DMS79 treated with DMSO at 0.1 percent for 48 hours (cell line): ENCODE measurements at places on chromosomes 12 and 14.

DNA sequence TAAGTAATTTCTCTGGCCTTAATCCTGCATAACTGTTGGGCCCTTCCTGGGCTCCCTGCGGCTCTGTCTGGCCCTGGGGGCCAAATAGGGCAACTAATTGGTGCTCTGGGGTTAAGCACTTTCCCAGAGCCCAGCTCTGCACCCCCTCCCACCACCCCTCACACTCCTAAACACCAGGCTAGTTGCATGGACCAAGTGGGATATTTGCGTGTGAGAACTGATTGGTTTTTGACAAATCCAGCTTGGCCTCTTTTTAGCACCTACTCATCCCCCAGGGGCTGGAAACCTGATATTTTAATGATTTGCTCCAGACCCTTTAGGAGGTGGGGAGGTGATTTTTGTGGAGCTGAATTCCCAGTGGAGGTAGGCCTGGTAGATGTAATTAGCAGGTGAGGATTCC lies 91.9 kb downstream of the DICER1 start:
- DNase-seq = no peak

DNA sequence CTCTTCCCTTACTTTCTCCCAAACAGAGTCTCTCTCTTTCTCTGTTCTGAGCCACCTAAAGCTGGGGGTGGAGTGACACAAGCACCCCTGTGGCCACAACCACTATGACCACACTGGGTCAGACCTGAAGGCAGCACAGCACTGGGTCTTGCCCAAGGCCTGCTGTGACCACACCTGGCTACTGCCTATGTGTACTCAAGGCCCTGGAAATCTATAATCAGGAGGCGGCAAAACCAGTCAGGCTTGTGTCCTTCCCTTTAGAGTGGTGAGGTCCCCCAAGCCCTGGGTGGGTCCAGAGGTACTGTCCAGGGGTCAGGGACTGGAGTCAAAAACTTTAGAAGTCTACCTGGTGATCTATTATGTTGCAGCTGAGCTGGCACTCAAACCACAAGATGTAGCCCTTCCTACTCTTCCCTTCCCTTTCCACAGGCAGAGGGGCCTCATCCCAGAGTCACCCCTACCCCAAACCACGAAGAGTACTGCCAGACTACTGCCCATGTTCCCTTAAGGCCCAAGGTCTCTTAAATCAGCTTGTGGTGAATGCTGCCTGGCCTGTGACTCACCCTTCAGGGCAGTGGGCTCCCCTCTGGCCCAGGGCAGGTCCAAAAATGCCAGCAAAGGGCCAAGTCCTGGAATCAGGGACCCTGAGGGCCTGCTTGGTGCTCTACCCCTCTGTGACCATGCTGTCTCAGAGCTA lies 179.8 kb upstream of the DYRK2 start:
- no peak for DNase-seq

GRCh38 chr14:83425138-83425537 lies 1891.5 kb upstream of the SEL1L start:
- DNase-seq = no peak

DNA sequence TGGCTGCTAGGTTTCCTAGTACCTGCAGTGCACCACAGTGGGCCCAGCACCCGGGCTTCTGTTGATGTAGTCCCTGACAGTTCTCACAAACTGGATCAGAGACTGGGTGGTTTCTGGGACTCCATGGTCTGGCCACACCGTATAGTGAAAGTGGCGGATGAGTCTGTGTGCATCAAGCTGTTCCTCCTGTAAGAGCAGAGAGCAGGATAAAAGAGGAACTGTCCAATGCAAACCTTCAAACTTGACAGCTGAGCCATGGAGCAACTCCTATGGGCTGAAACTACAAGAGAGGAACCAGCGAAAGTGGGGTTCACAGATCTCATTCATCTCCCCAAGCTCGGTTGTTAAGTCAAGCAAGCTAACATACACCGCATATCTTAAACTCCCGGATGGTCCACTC lies 102.8 kb downstream of the PTPRB start:
- no peak for DNase-seq

DNA sequence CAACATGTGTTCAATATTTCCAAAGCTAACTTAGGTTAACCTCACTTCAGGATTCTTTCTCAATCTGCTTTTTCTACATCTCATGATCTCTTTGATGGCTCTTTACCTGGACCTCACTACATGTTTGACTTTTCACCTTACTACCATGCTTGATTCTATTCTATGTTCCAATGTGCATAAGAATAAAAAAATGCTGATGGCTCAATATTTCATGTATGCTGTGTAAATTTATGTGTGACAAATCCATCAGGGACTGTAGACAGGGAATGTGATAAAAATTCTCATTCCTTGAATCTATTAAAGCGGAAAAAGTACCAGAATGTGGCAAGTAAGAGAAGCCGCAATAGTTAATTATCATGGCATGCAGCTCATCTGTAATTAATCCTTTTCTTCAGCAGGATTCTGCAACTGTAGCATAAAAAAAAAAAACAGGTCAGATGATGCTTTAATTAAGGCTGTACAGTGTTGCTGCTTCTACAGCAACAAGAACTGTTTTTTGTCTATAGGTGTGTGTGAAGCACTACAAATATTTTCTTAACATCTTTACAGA lies 276.9 kb upstream of the PRKD1 start:
- no peak for DNase-seq

GRCh38 chr12:13666806-13667205 lies 314.6 kb downstream of the GRIN2B start:
- DNase-seq = no peak

- no peak for DNase-seq
Observed at GRCh38 chr12:127648321-127648720, 618.6 kb upstream of the TMEM132C start.

DNA sequence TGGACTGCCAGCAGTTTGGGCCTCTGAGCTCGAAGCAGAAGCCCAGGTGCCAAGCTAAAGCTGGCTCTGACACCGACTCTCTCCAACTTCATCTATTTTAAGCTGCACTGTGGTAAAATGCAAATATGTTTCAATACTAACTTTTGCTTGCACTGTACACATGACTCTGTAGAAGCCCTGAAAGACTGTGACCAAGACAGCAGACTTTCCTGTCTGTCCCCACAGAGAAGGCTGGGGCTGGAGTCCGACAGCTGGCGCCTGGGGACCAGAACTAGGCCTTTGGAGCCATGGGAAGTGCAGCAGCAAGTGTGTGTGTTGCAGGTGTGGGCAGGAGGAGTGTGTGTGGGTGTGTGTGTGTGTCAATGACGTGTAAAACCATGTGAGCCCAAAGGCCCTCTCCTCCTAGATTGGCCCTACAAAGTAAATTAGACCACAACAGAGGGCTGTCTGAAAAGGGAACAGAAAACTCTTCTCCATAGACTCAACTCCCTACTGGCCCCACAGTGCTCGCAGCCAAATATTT lies 16.4 kb upstream of the RAB35 start:
- DNase-seq = no peak

GRCh38 chr12:28360253-28360652 lies 170.0 kb downstream of the CCDC91 start:
- DNase-seq = no peak

- no peak for DNase-seq
Observed at GRCh38 chr14:34691206-34691605, 23.2 kb downstream of the CFL2 start.

DNA sequence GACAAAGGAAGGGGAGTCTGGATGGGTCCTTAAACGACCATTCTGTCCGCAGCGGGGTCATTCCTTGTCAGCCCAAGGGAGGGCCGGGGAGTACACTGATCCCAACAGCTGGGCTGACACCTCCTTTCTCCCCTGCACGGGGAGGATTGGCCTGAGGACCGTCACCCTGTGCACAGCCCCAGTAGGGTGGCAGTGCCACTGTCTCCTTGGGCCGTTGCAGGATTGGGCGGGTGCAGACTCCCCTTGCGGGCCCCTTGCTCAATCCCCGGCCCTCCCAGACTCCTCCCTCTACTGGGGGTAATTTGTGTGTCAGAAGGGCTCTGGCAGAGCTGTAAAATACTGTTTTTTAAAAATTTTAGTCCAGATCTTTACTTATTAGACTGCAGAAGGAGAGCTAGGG lies 12.6 kb upstream of the AMN start:
- no peak for DNase-seq

DNA sequence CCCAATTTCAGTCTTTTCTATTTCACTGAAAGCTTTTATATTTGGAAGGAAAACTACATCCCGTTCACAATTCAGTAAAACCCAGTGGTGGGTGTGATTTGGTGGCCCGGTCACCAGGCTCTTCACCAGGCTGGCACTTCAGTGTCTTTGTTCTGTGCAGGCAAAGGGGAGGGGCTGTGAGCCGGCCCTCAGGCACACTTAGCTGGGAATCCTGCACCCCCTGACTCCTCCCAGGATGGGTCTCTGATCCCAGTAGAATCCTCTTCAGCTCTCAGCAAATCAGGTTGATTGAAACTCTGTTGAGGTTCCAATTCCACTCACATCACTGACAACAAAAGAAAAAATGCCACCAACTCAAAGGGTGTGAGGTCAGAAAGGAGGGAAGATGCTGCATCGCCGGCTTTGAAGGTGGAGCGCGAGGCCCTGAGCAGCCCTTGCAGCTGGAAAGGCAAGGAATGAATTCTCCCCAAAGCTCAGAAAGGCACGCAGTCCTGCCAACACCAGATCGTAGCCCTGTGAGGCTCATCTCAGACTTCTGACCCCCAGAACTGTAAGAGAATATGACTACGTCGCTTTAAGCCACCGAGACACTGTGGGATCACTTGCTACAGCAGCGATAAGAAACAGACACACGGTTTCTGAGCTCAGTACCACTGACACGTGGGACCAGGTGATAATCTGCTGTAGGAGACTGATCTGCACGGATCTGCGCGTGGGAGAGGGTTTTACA lies 166.6 kb downstream of the PIWIL1 start:
- DNase-seq = no peak

GRCh38 chr14:96202441-96203094 lies 2.1 kb upstream of the BDKRB2 start:
- DNase-seq = no peak

DNA sequence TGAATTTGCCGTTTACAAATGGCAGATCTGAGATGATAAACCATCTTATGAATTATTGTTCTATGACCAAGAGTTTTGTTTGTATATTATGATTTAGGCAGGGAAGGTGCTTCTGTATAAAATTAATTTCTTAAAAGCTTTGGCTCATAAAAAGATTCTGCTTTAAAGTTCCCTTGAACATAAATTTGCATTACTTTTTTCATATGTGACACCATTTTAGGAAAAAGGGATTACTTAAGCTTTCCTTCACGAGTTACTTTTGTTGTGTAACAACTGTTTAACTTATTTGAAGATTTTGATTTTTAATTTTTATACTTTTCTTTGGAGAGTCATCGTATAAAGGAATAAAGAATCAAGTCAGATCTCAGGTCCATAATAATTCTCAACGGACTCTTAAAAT lies 3.3 kb downstream of the ETNK1 start:
- DNase-seq = no peak

- no peak for DNase-seq
Observed at GRCh38 chr14:69633238-69633637, 21.8 kb downstream of the SUSD6 start.

GRCh38 chr14:88163731-88164255 lies 158.9 kb downstream of the GPR65 start:
- DNase-seq = no peak

DNA sequence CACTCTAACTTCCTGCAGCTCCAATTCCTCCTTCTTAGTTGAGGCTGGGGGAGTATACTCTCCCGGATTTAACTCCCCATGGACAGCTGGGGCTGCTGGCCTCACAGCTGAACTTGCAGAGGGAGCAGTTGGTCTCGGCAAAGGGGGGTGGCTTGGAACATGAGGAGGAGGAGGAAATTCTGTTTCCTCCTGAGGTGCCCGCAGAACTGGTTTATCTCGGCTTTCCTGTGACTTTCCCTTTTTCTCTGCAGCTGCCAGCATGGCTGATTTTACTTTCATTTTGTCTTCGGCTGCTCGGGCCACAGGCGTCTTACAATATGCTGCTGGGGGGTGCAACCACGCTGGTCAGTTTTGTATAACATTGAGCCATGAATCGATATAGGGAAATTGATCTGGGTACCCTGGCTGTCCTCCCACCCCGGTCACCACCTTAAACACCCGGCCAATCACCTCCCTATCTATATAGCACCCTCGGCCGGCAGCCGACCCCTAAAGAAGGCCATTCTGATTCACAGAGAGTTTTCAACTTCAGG lies 1317.6 kb downstream of the TMEM121 start:
- peak; percentile 57 for DNase-seq

GRCh38 chr14:92457016-92457565 lies 56.5 kb upstream of the RIN3 start:
- DNase-seq = no peak

DNA sequence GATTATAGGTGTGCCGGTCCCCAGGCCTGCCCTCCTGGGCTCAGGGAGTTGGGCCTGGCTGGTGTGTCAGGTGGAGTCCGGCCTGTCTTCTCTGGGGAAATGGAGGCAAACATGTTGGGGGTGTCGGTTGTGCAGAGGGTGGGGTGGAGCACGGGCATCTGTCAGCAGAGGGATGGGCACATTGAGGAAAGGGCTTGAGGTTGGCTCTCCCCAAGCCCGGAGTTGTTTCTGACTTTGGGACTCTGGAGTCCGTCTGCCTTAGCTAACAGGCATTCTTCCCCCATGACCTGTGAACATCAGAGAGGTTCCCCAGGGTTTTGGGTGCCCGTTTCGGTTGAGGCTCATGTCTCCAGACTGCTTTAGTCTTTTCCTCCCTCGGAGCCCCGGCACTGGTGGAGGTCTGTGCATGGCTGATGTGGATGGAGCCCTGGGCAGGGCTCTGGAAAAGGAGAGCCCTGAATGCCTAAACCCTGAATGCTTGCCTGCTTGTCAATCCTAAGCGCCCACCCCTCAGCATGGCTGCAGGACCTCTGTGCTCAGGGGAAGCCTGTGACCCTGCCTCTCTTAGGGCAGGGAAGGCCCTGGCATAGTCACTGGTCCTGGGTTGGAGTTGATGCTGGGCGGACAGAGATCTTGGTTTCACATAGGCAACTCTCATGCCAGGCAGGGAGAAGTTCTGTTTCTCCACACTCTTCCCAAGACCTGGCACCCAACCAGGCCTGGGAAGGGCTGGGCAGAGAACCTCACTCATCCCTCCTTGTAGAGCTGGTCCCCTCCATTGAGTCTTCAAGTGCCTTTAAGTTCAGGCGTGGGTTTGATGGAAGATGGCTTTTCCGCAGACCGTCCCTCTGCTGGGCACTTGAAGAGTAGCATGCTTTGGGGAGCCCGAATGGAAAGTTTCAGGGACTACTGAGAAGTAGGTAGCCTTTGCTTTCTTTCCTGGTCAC lies 12.9 kb downstream of the NYNRIN start:
- DNase-seq = peak; percentile 70

GRCh38 chr12:7959701-7960121 lies 23.7 kb upstream of the SLC2A3 start:
- DNase-seq = no peak
